ENCODE measurements at places on chromosomes 4 and X. TPM values are rescaled to one million over a fixed set of nuclear protein-coding genes. Genes with fewer than 3 reads are reported as not detected.
A peak's percentile ranks its signal among the peaks of the same experiment; 100 is the strongest.

PABPC1L2B gene
- total RNA-seq: 1.8 TPM

CLGN gene
- total RNA-seq: 3.2 TPM

AADAT gene
- total RNA-seq: 14.6 TPM

CDS1 gene
- 7.5 TPM for total RNA-seq

DCX gene
- total RNA-seq: 2.0 TPM

BST1 gene
- 0.48 TPM for total RNA-seq

GRIA2 gene
- not detected for total RNA-seq

DNA sequence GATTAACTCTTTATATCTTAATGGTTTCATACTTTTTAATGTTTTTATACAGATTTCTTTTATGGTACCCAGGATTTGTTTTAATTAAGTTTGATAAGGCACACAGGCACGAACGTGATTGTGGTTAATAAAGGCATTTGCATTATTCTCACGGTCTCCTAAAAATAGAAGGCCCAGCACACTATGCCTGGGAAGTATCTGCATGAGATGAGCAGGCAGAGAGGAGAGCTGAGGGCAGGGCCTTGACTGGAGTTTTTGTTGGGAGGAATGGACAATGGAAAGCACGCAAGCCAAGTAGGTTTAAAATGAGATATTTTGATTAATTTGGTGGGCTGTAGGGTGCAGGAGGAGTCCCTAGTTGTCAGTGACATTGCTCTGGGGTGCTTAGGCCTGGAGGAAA lies 1714.3 kb upstream of the PCDH7 start:
- H3K27ac ChIP-seq: no peak overlapping the region
- no peak overlapping the region for H3K4me3 ChIP-seq
- H3K4me1 ChIP-seq: no peaks in the 10 kb centered on the region
- DNase-seq: no peak
- peaks cover 1% of the 10 kb centered on the region for H3K36me3 ChIP-seq

- H3K4me3 ChIP-seq: no peak overlapping the region
- no peak overlapping the region for H3K27ac ChIP-seq
- no peak for DNase-seq
- H3K4me1 ChIP-seq: no peaks in the 10 kb centered on the region
- H3K36me3 ChIP-seq: no peaks in the 10 kb centered on the region
These were observed 8.7 kb upstream of the PPP3CA start for GRCh38 chr4:101355767-101356702.

GRCh38 chr4:574346-575161 lies 1.5 kb downstream of the TMEM271 start:
- H3K4me3 ChIP-seq: peak overlapping the region; percentile 42
- 0 out of 2 replicates have a peak, but pooled peaks cover 5% of the 10 kb centered on the region for H3K4me1 ChIP-seq
- H3K27me3 ChIP-seq: peaks cover 46% of the 10 kb centered on the region
- no peak for DNase-seq
- H3K27ac ChIP-seq: no peak overlapping the region

- H3K27ac ChIP-seq: no peak overlapping the region
- no peaks in the 10 kb centered on the region for H3K27me3 ChIP-seq
- peak; percentile 33 for DNase-seq
- peaks cover 2% of the 10 kb centered on the region for H3K36me3 ChIP-seq
These were observed 140.7 kb downstream of the RPS6KA6 start for GRCh38 chrX:84047339-84047738.

DNA sequence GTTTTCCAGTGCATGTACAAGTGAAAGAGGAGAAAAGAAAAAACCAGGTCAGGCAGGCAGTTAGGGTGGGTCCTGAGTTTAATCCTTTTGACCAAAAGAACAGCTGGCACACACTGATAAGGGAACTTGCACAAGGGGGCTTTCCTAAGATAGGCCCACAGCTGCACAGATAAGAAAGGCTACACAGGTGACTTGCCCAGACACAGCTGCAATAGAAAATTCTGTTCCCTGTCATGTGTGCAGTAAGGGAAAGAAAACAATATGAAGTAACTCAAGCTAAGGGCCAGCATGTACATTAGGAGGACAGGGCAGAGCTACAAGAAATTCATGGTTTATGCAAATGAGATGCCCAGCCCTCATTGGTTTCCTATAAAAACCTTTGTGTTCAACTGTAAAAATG lies 32.9 kb downstream of the LUZP4 start:
- DNase-seq: no peak
- H3K27me3 ChIP-seq: no peaks in the 10 kb centered on the region
- no peak overlapping the region for H3K4me3 ChIP-seq

- DNase-seq: peak; percentile 82
- H3K4me1 ChIP-seq: no peaks in the 10 kb centered on the region
- peaks cover 59% of the 10 kb centered on the region for H3K27me3 ChIP-seq
- no peak overlapping the region for H3K27ac ChIP-seq
These were observed 23.5 kb upstream of the SPINK2 start for GRCh38 chr4:56844802-56845580.

- H3K4me1 ChIP-seq: no peaks in the 10 kb centered on the region
- H3K4me3 ChIP-seq: no peak overlapping the region
- H3K27me3 ChIP-seq: no peaks in the 10 kb centered on the region
- no peak for DNase-seq
These were observed 30.8 kb downstream of the HERC3 start for GRCh38 chr4:88623097-88623496.

DNA sequence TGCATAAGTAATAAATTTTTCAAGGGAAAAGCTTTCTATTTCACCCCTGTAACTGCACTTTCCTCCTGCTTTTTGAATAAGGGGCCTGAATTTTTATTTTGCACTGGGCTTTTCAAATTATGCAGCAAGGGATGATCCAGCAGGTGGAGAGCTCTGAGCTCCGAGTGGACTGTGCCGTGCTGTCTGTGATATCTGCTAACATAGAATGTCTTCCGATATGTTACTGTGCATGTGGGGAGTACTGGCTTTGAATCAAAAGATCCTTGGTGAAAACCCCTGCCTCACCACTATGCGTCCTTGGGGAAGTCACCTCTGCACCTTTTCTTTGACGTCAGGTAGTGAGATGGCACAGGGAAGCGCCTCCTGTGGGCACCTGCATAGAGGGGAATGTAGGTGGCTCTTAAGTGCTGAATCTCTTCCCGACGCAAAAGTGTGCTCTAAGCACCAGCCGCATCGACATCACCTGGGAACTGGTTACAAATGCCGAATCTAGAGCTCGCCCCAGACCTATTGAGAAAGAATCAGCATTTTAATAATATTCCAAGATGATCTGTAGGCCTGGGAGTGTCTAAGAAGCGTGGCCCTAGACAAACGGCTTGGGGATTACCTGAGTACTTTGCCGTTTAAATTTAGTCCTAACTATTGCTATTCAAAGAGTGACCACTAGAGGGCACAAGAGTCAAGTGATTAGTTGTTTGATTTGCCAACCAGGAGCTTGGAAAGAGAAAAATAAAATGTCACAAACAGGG lies 19.2 kb upstream of the WFS1 start:
- H3K36me3 ChIP-seq: no peaks in the 10 kb centered on the region
- DNase-seq: peak; percentile 75
- H3K4me3 ChIP-seq: peak overlapping the region; percentile 32
- no peak overlapping the region for H3K27ac ChIP-seq
- H3K4me1 ChIP-seq: no peaks in the 10 kb centered on the region

GRCh38 chrX:97065973-97066372 lies 182.3 kb downstream of the RPA4 start:
- no peaks in the 10 kb centered on the region for H3K36me3 ChIP-seq
- H3K4me3 ChIP-seq: no peak overlapping the region
- H3K27ac ChIP-seq: no peak overlapping the region
- DNase-seq: no peak

DNA sequence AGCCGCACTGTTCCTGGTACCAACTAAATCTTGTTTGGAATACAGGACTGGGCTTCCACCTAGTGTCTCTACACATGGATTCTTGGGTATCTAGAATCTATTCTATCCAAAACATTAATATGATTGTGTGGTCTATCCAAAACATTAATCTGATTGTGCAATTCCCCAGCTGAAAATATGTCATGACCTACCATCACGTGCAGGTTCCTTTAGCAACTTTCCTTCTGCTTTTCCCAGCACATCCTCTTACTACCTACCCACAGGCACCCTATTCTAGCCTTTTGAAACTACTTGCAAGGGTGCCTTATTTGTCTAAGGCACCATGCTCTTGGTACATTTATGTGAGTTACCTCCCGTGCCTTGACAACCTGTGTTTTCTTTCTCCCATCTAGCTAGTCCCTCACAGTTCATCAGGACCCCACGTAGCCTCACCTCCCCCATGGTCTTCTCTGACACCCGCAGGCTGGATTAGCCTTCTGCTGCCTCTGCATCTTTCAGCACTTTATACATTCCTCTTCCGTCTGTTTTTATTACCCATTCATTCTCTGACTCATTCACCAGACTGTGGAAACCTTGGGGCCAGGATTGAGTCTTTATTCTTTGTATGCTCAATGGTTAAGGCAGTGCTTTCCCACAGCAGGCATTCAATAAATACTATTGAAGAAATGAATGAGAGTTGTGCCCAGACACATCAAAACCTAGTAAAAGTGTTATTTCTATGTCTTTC lies 88.8 kb upstream of the FAM9B start:
- no peaks in the 10 kb centered on the region for H3K4me1 ChIP-seq
- no peaks in the 10 kb centered on the region for H3K36me3 ChIP-seq
- no peak overlapping the region for H3K4me3 ChIP-seq
- DNase-seq: no peak

DNA sequence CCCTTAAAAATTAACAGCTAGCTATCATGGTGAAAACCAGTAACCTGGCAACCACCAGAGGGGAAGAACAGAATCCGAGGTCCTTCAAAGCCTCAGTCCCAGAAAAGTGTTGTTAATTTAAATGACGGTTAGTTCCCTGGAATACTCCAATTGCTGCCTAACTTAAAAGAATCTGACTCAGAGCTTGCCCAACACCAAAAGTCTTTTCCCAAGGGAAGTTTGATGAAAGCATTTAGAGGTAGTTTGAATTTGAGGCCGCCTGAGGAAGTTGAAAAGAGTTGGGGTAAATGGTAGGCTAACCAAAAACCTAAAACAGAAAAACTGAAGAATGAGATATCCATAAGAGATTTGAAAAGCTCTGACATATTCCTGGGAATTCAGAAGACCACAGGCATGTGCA lies 46.6 kb downstream of the IL13RA2 start:
- no peak for DNase-seq
- H3K36me3 ChIP-seq: no peaks in the 10 kb centered on the region
- H3K4me3 ChIP-seq: no peak overlapping the region
- no peaks in the 10 kb centered on the region for H3K4me1 ChIP-seq
- no peak overlapping the region for H3K27ac ChIP-seq
- no peaks in the 10 kb centered on the region for H3K27me3 ChIP-seq

DNA sequence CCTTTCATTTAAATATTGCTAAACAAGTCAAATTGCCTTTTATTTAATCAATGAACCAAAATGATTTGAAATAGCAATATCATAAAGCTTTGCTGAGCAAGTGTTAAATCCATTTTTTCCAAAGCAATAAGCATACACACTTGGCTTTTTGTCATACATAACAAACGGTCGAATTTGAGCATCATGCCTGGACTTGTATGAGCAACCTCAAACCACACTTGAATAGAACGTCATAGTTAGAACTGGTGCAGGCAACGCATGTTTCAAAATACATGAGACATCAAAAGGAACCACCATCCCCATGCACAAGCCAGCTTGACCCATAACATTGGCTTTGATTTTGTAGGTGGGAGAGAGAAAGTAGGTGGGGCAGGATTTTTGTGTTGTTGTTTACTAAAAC lies 812.3 kb upstream of the FRG1 start:
- no peaks in the 10 kb centered on the region for H3K27me3 ChIP-seq
- no peak for DNase-seq
- H3K27ac ChIP-seq: no peak overlapping the region
- no peaks in the 10 kb centered on the region for H3K4me1 ChIP-seq
- no peak overlapping the region for H3K4me3 ChIP-seq

- no peaks in the 10 kb centered on the region for H3K36me3 ChIP-seq
- peaks cover 89% of the 10 kb centered on the region for H3K27me3 ChIP-seq
- H3K27ac ChIP-seq: no peak overlapping the region
- no peak for DNase-seq
These were observed 1.4 kb downstream of the ARX start for GRCh38 chrX:25014366-25014838.

- no peaks in the 10 kb centered on the region for H3K4me1 ChIP-seq
- peaks cover 4% of the 10 kb centered on the region for H3K36me3 ChIP-seq
- no peak overlapping the region for H3K27ac ChIP-seq
- H3K4me3 ChIP-seq: no peak overlapping the region
These were observed 962.0 kb downstream of the CCSER1 start for GRCh38 chr4:91089178-91089577.

GRCh38 chr4:122777846-122778673 lies 45.6 kb downstream of the BBS12 start:
- peaks cover 3% of the 10 kb centered on the region for H3K36me3 ChIP-seq
- no peak overlapping the region for H3K27ac ChIP-seq
- no peak overlapping the region for H3K4me3 ChIP-seq

- no peaks in the 10 kb centered on the region for H3K4me1 ChIP-seq
- DNase-seq: no peak
- H3K36me3 ChIP-seq: no peaks in the 10 kb centered on the region
- no peaks in the 10 kb centered on the region for H3K27me3 ChIP-seq
- no peak overlapping the region for H3K4me3 ChIP-seq
These were observed 58.3 kb downstream of the INTS12 start for GRCh38 chr4:105650190-105650589.

DNA sequence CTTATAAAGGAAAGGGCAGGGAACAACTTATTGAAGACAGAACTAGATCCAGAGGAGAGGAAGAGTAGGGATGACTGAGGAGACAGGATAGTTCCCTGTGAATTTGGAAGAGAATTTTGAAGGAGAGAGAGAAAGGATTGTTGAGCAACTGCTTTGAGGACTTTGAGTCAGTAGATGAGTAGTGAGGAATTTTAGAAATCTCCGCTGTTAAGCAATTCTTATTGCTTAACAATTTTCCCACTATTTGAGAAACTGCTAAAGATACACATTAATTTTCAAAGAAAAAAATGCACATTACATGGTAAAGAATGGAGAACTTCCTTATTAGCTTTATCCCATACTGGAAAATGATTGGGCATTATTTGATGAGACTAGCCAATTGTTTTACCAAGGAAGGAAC lies 116.3 kb upstream of the NRK start:
- H3K4me1 ChIP-seq: no peaks in the 10 kb centered on the region
- no peak for DNase-seq
- H3K27ac ChIP-seq: no peak overlapping the region
- H3K27me3 ChIP-seq: no peaks in the 10 kb centered on the region
- no peak overlapping the region for H3K4me3 ChIP-seq

GRCh38 chrX:31603411-31604120 lies 531.7 kb upstream of the FTHL17 start:
- H3K4me3 ChIP-seq: no peak overlapping the region
- H3K27ac ChIP-seq: no peak overlapping the region
- H3K4me1 ChIP-seq: no peaks in the 10 kb centered on the region

DNA sequence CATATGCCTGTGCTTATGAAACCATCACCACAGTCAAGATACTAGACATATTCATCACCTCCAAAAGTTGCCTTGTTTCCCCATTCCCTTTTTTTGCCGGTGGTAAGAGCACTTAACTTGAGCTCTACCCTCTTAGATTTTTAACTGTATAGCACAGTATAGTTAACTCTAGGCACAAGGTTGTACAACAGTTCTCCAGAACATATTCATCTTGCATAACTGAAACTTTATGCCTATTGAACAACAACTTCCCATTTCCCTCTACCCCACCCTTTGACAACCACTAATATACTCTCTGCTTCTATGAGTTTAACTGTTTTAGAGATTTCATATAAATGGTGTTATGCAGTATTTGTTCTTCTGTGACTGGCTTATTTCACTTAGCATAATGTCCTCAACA lies 119.3 kb downstream of the ASB9 start:
- no peaks in the 10 kb centered on the region for H3K27me3 ChIP-seq
- no peak for DNase-seq
- no peak overlapping the region for H3K4me3 ChIP-seq
- no peaks in the 10 kb centered on the region for H3K4me1 ChIP-seq

GRCh38 chr4:77148078-77148477 lies 8.9 kb upstream of the CCNG2 start:
- no peaks in the 10 kb centered on the region for H3K4me1 ChIP-seq
- no peak for DNase-seq
- no peaks in the 10 kb centered on the region for H3K36me3 ChIP-seq
- no peak overlapping the region for H3K4me3 ChIP-seq
